ENCODE measurements at places on chromosomes 5 and 9.

GRCh38 chr9:77714077-77714549 lies 66.0 kb upstream of the GNA14 start:
- peaks cover 6% of the 10 kb centered on the region for H3K36me3 ChIP-seq
- peaks cover 76% of the 10 kb centered on the region for H3K4me1 ChIP-seq
- no peaks in the 10 kb centered on the region for H3K27me3 ChIP-seq
- no peak for DNase-seq

DNA sequence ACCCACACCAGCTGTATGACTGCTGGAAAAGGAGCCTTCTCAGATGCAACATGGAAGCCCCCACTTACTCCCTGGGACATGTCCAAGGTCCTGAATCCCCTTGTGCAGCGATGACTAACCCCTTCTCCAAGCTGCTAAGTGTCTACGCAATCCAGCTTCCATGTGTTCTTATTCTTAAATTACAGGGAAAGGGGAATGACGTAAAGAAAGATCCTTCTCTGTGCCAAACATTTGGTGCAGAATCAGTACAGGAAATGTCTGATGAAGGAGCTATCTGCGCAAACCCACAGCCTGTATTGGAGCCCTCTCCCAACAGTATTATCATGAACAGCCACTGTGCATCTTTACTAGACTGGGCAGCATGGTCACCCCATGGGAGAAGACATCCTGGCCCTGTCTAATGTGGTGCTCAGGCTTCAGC lies 183.2 kb downstream of the FRMD3 start:
- no peaks in the 10 kb centered on the region for H3K4me1 ChIP-seq
- no peak overlapping the region for H3K27ac ChIP-seq
- no peaks in the 10 kb centered on the region for H3K27me3 ChIP-seq
- no peak overlapping the region for H3K4me3 ChIP-seq

GRCh38 chr5:71734141-71734540 lies 15.1 kb downstream of the CARTPT start:
- H3K27me3 ChIP-seq = peaks cover 26% of the 10 kb centered on the region
- no peaks in the 10 kb centered on the region for H3K4me1 ChIP-seq
- no peak for DNase-seq
- H3K27ac ChIP-seq = no peak overlapping the region
- H3K4me3 ChIP-seq = no peak overlapping the region

DNA sequence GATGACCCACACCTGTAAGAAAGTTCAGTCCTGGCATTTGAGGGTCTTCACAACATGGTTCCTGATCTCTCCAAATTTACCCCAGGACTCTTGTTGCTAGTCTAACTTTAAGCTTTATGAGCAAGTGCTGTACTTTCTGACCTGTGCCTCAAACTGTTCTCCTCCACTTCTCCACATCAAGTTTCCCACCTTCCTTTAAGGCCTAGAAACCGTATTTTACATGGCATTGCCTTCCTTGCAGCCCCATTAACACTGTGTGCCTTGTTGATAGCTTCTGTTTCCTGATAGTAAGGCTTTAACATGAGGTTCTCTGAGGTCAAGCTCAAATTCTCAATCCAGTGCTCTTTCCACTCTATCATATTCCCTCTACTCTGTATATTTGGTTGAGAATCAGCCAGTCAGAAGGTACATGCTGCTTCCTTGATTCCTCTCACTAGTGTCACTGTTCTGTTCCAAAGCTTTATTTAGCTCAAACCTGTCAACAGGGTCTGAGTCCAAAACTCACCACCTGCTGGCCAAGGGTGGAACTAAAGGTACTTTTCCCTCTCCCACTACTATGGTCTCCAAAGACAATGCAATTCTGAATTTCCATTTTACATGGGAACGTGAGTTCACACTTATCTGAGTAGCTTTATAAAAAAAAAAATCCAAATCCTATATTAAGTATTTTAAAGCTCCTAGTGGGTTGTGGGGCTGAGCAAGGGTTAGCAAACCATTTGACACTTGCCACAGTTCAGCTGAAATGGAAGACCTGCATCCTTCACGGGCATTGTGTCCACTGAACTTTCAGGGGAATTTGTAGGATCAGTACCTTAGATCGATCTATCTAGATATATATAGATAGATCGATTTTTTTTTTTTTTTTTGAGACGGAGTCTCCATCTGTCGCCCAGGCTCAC lies 21.1 kb downstream of the VCP start:
- DNase-seq = no peak
- H3K4me3 ChIP-seq = no peak overlapping the region
- H3K27me3 ChIP-seq = no peaks in the 10 kb centered on the region
- peaks cover 10% of the 10 kb centered on the region for H3K4me1 ChIP-seq

DNA sequence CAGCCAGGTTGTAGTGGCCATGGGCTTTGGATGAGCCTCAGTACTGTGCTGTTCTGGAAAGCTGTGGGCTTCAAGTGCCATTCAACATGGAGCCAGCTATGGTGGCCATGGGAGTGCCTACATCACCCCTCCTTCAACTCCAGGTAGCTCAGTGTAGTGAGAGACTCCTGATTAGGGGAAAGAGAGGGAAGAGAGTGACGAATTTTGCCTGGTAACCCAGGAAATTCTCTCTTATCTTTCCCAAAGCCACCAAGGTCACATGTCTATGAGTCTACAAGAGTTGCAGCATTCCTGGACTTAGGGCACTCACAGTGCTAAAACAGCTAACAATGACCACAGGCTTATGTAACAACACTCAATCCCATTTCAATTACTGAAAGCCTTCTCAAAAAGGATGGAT lies 81.7 kb upstream of the SPTLC1 start:
- H3K27ac ChIP-seq = no peak overlapping the region
- peaks cover 4% of the 10 kb centered on the region for H3K4me1 ChIP-seq
- DNase-seq = no peak
- H3K27me3 ChIP-seq = no peaks in the 10 kb centered on the region

- H3K36me3 ChIP-seq = no peaks in the 10 kb centered on the region
- peaks cover 32% of the 10 kb centered on the region for H3K27me3 ChIP-seq
- DNase-seq = no peak
- H3K4me1 ChIP-seq = no peaks in the 10 kb centered on the region
- H3K4me3 ChIP-seq = no peak overlapping the region
- H3K27ac ChIP-seq = no peak overlapping the region
These were observed 211.3 kb upstream of the PRR16 start for GRCh38 chr5:120252839-120253238.

DNA sequence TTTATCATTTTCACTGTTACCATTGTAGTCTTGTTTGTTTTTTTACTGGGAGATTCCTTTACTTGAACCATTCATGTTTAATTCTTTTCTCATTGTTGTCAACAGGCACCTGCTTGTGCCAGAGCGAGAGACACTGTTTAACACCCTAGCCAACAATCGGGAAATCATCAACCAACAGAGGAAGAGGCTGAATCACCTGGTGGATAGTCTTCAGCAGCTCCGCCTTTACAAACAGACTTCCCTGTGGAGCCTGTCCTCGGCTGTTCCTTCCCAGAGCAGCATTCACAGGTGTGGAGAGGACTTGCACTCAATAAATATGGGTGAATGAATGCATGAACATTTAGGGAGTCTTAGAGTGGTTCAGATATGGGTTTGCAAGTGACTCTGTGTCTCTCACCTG lies 37.5 kb downstream of the NUP214 start:
- no peaks in the 10 kb centered on the region for H3K4me1 ChIP-seq
- H3K4me3 ChIP-seq = no peak overlapping the region
- H3K27ac ChIP-seq = no peak overlapping the region
- no peak for DNase-seq

DNA sequence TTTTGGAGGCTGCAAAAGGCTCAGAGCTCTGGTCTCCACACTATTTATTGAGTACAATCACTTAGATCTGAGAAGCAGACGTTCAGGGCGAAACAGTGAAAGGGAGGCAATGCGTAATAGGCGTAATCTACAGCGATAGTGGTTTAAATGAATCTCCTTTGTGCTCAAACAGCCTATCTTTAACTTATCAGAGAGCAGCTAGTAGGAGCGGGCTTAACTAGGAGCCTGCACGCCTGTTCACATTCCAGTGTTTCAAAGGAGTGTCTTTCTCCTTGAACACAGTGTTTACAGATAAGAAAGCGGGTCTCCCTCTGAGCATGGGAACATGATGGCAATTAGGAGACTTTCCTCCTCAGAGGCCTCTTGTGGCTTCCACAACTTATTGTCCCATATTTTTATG lies 49.4 kb downstream of the AP3B1 start:
- no peaks in the 10 kb centered on the region for H3K27me3 ChIP-seq
- peaks cover 21% of the 10 kb centered on the region for H3K4me1 ChIP-seq
- peaks cover 3% of the 10 kb centered on the region for H3K36me3 ChIP-seq
- no peak overlapping the region for H3K27ac ChIP-seq

GRCh38 chr5:117072439-117072838 lies 497.8 kb upstream of the SEMA6A start:
- H3K27ac ChIP-seq = no peak overlapping the region
- DNase-seq = no peak
- no peak overlapping the region for H3K4me3 ChIP-seq
- no peaks in the 10 kb centered on the region for H3K27me3 ChIP-seq

GRCh38 chr9:19286634-19287188 lies 56.2 kb downstream of the DENND4C start:
- H3K27ac ChIP-seq = no peak overlapping the region
- no peaks in the 10 kb centered on the region for H3K27me3 ChIP-seq
- no peak for DNase-seq
- H3K4me1 ChIP-seq = peaks cover 32% of the 10 kb centered on the region
- no peak overlapping the region for H3K4me3 ChIP-seq

- no peaks in the 10 kb centered on the region for H3K27me3 ChIP-seq
- H3K36me3 ChIP-seq = peaks cover 6% of the 10 kb centered on the region
- no peak for DNase-seq
- peaks cover 4% of the 10 kb centered on the region for H3K4me1 ChIP-seq
These were observed 22.0 kb downstream of the ZNF618 start for GRCh38 chr9:113898151-113898550.

DNA sequence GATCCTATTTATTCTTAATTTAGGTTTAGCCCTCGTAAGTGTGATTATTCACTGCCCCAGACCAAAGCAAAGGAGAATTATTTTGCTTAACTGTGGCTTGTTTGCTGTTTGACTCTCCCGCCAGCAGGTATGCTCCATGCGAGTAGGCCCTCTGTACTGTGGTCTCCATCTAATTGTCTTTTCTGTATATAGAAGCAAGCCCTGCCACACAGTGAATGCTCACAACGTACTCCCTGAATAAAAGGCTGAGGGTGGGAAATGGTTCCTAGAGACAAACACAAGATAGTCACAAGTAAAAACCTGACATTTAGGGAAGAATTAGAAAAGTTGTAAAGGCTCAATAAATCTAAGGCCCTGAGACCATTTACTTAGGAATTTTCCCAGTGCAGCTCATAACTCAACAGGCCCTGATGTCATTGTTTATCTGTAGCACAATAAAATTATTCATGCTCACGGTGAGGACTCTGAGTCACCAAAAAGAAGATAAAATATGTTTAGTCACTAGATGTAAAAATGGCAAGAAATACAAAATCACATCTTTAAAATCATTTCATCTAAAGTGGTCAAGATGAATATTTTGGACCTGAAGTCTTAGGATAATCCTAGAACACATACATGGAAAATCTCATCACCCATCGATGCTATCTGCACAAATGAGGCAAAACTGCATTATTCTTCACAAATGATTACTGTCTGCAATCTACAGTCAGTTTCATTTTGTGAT lies 473.2 kb downstream of the ENC1 start:
- peaks cover 25% of the 10 kb centered on the region for H3K4me1 ChIP-seq
- H3K36me3 ChIP-seq = no peaks in the 10 kb centered on the region

DNA sequence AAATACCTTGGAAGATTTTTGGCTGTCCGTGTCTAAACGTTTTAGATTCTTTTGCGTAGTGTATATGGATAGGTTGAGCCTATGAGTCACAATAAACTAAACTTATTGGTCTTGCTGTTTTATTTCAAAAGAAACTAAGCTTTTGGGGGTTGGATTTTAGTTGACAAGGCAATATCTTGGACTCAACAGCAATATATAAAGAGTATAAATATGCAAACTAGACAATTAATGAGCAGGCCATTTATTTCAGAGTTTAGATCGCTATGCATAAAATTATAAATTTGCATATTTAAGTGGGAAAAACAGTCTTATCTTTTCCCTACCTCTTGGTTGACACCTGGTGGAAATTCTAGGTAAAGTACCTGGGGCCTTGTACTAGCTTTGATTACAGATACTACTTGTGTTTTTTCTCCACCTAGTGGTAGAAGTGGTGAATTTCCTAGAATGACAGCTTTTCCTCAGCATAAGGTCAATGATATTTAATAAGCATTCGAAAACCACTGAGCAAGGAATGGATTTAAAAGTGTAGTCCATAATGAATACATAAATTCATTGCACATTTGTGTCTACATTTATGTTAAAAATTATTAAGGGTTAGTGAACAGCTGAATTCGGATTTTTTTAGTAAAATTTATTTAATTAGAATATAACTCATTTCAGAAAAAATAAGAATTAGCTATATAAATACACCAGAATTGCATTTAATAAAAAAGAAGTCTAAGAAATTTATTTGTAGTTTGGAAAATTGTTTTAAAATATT lies 1.7 kb upstream of the ARRDC3 start:
- peaks cover 21% of the 10 kb centered on the region for H3K4me1 ChIP-seq
- DNase-seq = no peak
- H3K36me3 ChIP-seq = no peaks in the 10 kb centered on the region
- no peaks in the 10 kb centered on the region for H3K27me3 ChIP-seq
- H3K27ac ChIP-seq = peak overlapping the region; percentile 98
- peak overlapping the region; percentile 85 for H3K4me3 ChIP-seq

DNA sequence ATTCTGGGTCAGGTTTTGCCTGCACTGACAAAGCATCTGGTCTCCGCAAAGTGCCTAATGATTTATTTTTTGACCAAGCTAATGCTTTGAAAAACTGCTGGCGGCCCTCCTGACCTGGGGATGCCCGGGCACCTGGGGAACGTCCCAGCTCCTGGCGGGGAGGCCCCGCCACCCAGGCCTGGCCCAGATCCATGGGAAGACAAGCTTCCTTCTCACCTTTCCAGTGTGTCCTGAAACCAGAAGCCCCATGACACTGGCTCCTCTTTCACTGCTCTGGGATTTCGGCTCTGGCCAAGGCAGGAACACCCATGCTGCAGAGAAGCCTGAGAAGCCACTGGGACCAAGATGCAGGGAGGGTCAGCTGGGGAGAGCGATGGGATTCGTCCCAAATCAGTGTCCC lies 144.1 kb downstream of the SEC61B start:
- H3K27me3 ChIP-seq = peaks cover 19% of the 10 kb centered on the region
- H3K27ac ChIP-seq = no peak overlapping the region
- DNase-seq = no peak
- peaks cover 36% of the 10 kb centered on the region for H3K4me1 ChIP-seq
- H3K36me3 ChIP-seq = no peaks in the 10 kb centered on the region
- no peak overlapping the region for H3K4me3 ChIP-seq

DNA sequence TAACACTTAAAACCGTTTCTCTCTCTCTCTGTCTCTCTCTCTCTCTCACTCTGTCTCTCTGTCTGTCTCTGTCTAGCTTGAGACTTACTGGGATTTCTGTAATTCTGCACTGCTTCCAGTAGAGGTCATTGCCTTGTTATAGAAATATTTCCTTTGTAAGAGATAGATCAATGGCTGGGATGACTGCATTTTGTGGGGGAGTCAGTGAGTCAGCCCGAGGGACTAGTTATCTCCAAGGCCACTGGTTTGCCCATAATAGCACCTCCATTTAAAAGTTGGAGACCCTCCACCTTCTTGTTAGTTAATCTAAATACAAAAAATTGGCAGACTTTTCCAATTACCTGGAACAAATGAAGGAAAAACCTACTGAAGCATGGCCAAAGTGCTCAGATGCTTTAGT lies 547.2 kb downstream of the LRRC70 start:
- peaks cover 6% of the 10 kb centered on the region for H3K27me3 ChIP-seq
- DNase-seq = no peak
- no peak overlapping the region for H3K4me3 ChIP-seq
- peaks cover 14% of the 10 kb centered on the region for H3K4me1 ChIP-seq
- no peaks in the 10 kb centered on the region for H3K36me3 ChIP-seq
- no peak overlapping the region for H3K27ac ChIP-seq

GRCh38 chr5:171152382-171152781 lies 156.7 kb upstream of the TLX3 start:
- no peaks in the 10 kb centered on the region for H3K27me3 ChIP-seq
- H3K4me3 ChIP-seq = no peak overlapping the region
- no peak for DNase-seq

Measured in chondrocyte (in vitro differentiated cells).